ENCODE measurements at places on chromosomes 6 and 20.

GRCh38 chr6:128657181-128657580 lies 136.8 kb upstream of the PTPRK start:
- peak; percentile 25 for DNase-seq

- peak; percentile 4 for DNase-seq
Observed at GRCh38 chr20:21615617-21616080, 89.8 kb upstream of the PAX1 start.

GRCh38 chr20:47784599-47785310 lies 526 bp downstream of the SULF2 start:
- peak; percentile 17 for DNase-seq

GRCh38 chr20:8530022-8530421 lies 398.0 kb downstream of the PLCB1 start:
- DNase-seq = peak; percentile 17
